ENCODE measurements at places on chromosomes 5 and 9.

GRCh38 chr5:142319560-142320429 is 5.0 kb downstream of the SPRY4 start:
- no peak for DNase-seq

GRCh38 chr5:151569132-151570046 is 21.7 kb downstream of the FAT2 start:
- DNase-seq = peak; percentile 71

GRCh38 chr9:34746526-34746925 is 36.6 kb upstream of the CCL21 start:
- DNase-seq = no peak

GRCh38 chr9:37656936-37657335 is 6.2 kb downstream of the FRMPD1 start:
- DNase-seq = no peak

DNA sequence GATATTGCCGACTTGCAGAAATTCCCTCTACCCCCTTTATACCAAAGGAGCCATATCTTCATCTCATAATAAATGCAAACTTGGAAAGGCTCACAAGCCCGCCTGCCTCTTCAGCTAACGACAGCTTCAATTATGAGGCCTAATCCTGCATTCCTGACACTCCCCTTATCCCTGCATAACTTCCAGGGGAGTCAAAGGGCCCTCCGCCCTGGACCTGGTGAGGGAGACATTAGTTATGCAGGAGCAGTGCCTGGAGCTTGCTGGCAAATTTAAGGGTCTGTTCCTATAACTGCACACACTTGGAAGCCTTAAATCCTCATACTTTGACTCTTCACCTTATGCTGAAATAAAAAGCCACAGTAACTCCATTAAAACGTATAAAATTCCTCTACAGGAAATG is 617.9 kb downstream of the BNC2 start:
- DNase-seq = no peak

- no peak for DNase-seq
These were observed 138.4 kb downstream of the DOCK8 start for GRCh38 chr9:353077-353476.

DNA sequence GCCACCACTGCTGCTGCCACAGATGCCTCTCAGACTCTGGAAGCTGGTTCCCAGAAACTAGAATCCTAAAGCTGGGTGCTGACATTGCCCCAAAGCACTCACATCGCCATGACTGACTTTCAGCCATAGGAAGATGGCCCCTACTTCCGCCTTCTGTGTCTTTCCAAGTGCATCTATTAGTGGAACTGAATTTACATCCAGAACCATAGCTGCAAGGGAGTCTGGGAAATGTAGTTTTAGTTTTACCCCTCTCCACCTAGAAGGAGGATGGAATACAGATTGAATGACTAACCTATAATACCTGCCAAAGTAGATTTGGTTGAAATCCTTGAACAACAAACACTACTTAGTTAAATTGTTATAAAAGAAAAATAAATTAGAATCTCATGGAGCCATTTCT is 118.8 kb downstream of the RASGRF2 start:
- DNase-seq = no peak

- DNase-seq = no peak
These were observed 132.7 kb downstream of the GNAQ start for GRCh38 chr9:77898864-77899263.

All from activated CD4-positive, alpha-beta T cell treated with anti-CD3 and anti-CD28 coated beads for 36 hours (primary cell).